Endodermal cell (in vitro differentiated cells): ENCODE measurements at places on chromosomes 12 and 14.

- no peak overlapping the region for H3K27ac ChIP-seq
- no peak overlapping the region for H3K4me3 ChIP-seq
- peaks cover 11% of the 10 kb centered on the region for H3K27me3 ChIP-seq
- H3K36me3 ChIP-seq: no peaks in the 10 kb centered on the region
These were observed 67.0 kb upstream of the BEGAIN start for GRCh38 chr14:100654025-100654813.

DNA sequence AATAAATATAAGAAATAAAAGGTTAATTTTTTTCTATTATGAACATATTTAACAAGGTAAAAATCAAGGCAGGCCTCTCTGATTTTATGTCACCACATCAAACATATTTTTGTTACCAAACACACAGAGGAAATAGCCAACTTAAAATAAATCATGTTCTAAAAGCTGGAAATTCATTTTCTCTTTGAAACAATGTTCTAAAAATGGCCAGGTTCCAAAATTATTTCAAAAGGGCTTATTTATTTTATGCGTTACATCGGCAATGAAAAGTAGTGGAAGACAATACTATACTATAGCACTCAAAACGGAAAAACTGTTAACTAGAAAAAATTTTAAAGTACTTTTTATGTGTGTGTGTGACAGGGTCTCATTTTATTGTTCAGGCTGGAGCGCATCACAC lies 24.0 kb upstream of the RASSF8 start:
- H3K27me3 ChIP-seq: no peaks in the 10 kb centered on the region
- no peak overlapping the region for H3K4me3 ChIP-seq
- H3K27ac ChIP-seq: no peak overlapping the region
- no peak for DNase-seq
- H3K36me3 ChIP-seq: no peaks in the 10 kb centered on the region

- H3K4me3 ChIP-seq: no peak overlapping the region
- no peaks in the 10 kb centered on the region for H3K4me1 ChIP-seq
- H3K27ac ChIP-seq: no peak overlapping the region
- no peaks in the 10 kb centered on the region for H3K27me3 ChIP-seq
- H3K36me3 ChIP-seq: no peaks in the 10 kb centered on the region
These were observed 108.0 kb downstream of the KITLG start for GRCh38 chr12:88472248-88472647.

- no peaks in the 10 kb centered on the region for H3K4me1 ChIP-seq
- no peak overlapping the region for H3K4me3 ChIP-seq
- H3K27ac ChIP-seq: no peak overlapping the region
- H3K27me3 ChIP-seq: no peaks in the 10 kb centered on the region
These were observed 39.8 kb downstream of the GPR135 start for GRCh38 chr14:59425322-59425935.

DNA sequence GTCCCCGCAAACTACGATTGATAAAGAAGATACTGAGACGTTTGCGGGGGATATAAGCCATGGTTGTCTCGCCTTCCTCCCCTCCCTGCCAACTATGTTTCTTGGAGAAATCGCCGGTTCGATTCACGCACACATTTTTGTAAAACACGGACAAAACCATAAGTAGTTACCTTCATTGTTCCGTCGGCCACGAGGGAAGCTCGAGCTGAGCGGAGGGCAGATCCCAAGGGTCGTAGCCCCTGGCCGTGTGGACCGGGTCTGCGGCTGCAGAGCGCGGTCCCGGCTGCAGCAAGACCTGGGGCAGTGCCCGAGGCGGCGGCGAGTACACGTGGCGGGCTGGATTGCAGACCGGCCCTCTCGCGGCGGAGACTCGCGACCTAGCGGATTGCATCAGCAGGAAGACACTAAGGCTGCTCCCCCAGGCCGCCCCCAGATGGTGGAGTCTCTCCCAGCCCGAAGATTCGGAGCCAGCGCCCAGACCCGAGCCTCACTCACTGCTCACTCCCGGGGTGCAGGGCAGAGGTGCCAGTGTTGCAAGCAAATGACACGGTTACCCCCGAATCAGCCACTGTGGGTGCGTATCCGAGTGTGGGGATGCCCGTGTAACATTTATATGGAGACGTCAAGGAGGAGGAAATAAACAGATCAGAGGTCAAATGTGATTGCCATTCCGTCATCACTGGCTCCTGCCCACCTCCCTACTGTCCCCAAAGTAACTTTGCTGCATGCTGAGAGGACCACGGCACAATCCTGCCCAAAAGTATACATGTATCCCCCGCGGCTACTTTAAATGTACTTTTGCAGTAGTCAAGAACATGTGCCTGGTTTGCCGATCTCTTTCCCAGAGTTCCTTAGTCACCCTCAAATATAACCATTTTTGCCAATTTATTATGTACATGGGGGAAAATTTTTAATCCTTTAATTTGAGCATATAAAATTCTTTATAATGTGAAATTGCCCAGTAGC lies at the start of gene BCAT1:
Gene BCAT1, minus strand, starts transcription at position 345 of the 966 bp plus-strand sequence. Its CDS starts 169 bp downstream, at position 176.
- DNase-seq: peak; percentile 94
- H3K4me3 ChIP-seq: peak within 1 kb of the TSS; percentile 92
- H3K4me1 ChIP-seq: peaks cover 2% of the 10 kb centered on the region
- H3K36me3 ChIP-seq: peaks cover 15% of the 10 kb centered on the region
- H3K27me3 ChIP-seq: peaks cover 8% of the 10 kb centered on the region
- H3K27ac ChIP-seq: peak within 1 kb of the TSS; percentile 80

DNA sequence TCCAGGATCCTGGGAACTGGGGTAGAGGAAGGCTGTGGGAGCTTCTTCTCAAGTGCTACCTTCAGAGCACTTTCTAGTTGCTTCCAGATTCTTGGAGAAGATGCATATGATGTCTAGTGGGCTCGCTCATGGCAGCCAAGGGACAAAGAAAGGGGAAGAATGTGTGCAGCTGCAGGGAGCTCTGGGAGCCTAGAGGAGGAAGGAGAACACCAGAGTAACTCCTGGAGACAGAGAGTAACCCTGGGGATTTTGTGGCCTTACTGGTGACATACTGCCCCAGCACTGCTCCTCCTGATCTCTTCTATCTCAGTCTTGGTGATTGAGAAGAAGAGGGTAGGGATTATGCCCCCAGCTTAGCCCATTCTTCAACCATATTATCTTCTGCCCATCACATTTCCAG lies 10.3 kb upstream of the SP7 start:
- H3K4me1 ChIP-seq: peaks cover 8% of the 10 kb centered on the region
- H3K4me3 ChIP-seq: no peak overlapping the region
- no peaks in the 10 kb centered on the region for H3K36me3 ChIP-seq
- no peaks in the 10 kb centered on the region for H3K27me3 ChIP-seq
- DNase-seq: no peak
- no peak overlapping the region for H3K27ac ChIP-seq

DNA sequence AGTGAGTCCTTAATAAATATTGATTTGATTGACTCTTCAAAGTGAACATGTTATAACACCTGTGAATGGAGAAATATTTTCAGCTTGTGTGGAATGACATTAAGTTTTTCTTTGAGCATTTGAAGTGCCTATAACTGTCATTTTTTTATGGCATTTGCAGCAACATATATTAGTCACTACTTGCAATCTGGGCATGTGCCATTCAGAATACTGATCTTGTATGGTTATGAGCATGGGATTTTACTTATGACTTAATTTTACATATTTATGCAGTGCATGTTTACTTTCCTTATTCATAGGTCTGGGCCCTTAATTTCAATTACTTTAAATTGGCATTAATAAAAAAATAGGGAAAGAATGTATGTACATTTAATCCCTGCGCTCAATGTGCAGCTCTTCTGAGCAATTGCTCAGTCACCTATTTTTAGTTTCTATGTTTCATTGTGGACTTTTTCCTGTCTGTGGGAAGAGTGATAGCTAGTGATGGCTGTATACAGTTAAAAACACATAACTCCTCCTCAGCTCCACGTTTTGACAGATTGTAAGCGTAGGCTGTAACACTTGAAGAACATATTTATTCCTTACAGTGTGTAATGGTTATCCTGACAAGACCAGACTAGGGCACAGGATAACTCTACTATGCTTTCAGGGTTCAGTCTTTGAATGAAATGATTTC lies 339.6 kb downstream of the SNAPC1 start:
- H3K27me3 ChIP-seq: no peaks in the 10 kb centered on the region
- no peak overlapping the region for H3K27ac ChIP-seq
- DNase-seq: no peak
- H3K4me1 ChIP-seq: peaks cover 17% of the 10 kb centered on the region
- no peak overlapping the region for H3K4me3 ChIP-seq

GRCh38 chr12:49331380-49332222 lies 5.4 kb downstream of the C1QL4 start:
- peak; percentile 92 for DNase-seq
- peaks cover 39% of the 10 kb centered on the region for H3K36me3 ChIP-seq
- no peak overlapping the region for H3K4me3 ChIP-seq
- H3K4me1 ChIP-seq: no peaks in the 10 kb centered on the region

DNA sequence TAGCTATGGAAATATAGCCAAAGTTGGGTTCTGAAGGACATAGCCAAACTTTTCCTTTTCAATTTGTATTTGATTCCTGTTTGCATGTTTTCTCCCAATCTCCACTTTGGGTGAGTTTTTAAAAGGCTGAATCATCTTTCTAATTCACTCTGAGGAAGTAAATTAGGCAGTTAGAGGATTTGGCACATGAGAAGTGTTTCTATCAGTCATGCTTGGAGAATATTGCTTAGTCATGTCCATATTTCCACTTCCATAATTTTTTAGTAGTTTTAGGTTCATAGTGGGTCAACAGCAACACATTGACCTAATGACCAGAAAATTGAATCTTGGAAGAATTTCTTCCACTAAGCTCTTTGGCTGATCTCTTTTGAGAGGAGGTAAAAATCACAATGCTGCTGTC lies 21.8 kb downstream of the IRAK3 start:
- H3K4me1 ChIP-seq: no peaks in the 10 kb centered on the region
- no peak overlapping the region for H3K27ac ChIP-seq
- no peak overlapping the region for H3K4me3 ChIP-seq
- H3K36me3 ChIP-seq: no peaks in the 10 kb centered on the region
- no peak for DNase-seq

- H3K27ac ChIP-seq: no peak overlapping the region
- no peaks in the 10 kb centered on the region for H3K27me3 ChIP-seq
- DNase-seq: no peak
These were observed 54.1 kb downstream of the SPTSSA start for GRCh38 chr14:34407951-34408350.

- H3K4me1 ChIP-seq: no peaks in the 10 kb centered on the region
- H3K36me3 ChIP-seq: no peaks in the 10 kb centered on the region
- peak overlapping the region; percentile 24 for H3K27ac ChIP-seq
- peak; percentile 88 for DNase-seq
- H3K27me3 ChIP-seq: no peaks in the 10 kb centered on the region
These were observed 10.9 kb upstream of the ZNF705A start for GRCh38 chr12:8145754-8146441.

- H3K27me3 ChIP-seq: no peaks in the 10 kb centered on the region
- DNase-seq: no peak
- H3K4me1 ChIP-seq: peaks cover 12% of the 10 kb centered on the region
- H3K36me3 ChIP-seq: no peaks in the 10 kb centered on the region
These were observed 1.4 kb downstream of the MEG3 start for GRCh38 chr14:100827101-100828021.

DNA sequence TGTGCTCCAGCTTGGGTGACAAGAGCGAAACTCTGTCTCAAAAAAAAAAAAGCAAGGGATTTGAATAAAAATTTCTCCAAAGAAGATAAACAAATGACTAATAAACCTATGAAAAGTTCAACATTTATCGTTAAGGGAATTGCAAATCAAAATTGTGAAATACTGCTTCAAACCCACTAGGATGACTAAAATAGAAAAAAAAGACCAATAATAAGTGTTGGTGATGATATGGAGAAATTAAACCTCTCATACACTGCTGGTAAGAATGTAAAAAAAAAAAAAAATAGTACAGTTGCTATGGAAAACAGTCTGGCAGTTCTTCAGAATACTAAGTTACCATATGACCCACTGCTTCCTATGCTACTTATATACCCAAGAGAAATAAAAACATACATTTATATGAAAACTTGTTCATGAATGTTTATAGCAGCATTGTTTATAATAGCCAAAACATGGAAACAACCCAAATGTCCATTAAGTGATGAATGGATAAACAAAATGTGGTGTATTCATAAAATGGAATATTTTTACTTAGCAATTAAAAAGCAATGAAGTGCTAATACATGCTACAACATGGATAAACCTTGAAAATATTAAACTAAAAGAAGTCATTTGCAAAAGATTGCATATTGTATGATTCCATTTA lies 39.4 kb upstream of the TMPRSS12 start:
- DNase-seq: no peak
- H3K4me1 ChIP-seq: no peaks in the 10 kb centered on the region
- H3K4me3 ChIP-seq: no peak overlapping the region
- H3K36me3 ChIP-seq: peaks cover 43% of the 10 kb centered on the region

- DNase-seq: no peak
- H3K27ac ChIP-seq: no peak overlapping the region
- no peak overlapping the region for H3K4me3 ChIP-seq
- no peaks in the 10 kb centered on the region for H3K4me1 ChIP-seq
These were observed 66.0 kb upstream of the LHX5 start for GRCh38 chr12:113537751-113538087.

DNA sequence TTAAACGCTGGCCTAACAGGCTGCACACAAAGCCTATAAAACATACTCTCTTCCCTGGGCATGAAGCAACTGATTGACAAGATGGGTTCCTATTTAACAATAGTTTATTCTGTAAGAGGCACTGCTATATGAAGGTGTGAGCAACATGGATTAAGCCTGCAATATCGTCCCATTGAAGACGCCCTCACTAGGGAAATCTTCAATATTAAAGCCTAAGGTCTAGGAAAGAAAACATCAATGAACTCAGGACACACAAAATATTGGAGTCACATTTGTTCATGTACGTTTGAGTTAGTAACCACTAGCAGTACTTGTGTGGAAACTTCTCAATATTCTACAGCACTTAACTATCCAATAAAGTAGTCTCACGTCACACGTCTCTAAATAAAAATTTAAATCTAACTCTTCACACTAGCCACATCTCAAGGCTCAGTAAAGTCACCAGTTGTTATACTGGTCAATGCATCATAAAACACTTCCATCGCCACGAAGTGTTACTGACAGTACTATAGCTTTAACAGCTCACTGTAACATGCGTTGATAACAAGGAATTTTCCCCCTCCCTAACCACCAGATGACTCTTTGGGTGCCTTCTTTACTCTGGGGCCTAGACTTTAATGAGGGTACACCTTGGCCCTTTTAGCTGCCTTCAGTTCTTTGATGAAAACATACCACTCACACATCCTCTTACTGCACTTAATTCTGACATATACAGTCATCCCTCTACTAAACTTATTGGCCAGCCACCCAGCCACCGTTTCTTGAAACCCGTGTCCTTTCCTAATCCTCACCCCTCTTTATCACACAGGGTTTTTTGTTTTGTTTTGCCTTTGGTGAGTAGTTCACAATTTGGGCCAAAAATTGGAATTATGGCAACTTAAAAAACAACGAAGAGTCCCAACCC lies 50.1 kb upstream of the OR5AU1 start:
- peaks cover 84% of the 10 kb centered on the region for H3K36me3 ChIP-seq
- no peak overlapping the region for H3K4me3 ChIP-seq
- no peaks in the 10 kb centered on the region for H3K27me3 ChIP-seq
- peaks cover 41% of the 10 kb centered on the region for H3K4me1 ChIP-seq
- no peak overlapping the region for H3K27ac ChIP-seq

GRCh38 chr12:6627616-6628015 lies 8.1 kb downstream of the LPAR5 start:
- no peaks in the 10 kb centered on the region for H3K36me3 ChIP-seq
- H3K4me3 ChIP-seq: no peak overlapping the region
- H3K27ac ChIP-seq: no peak overlapping the region
- no peaks in the 10 kb centered on the region for H3K4me1 ChIP-seq
